Activated CD4-positive, alpha-beta T cell treated with anti-CD3 and anti-CD28 coated beads, Interleukin-2, amount 50 U/mL, for 16 hours (primary cell): ENCODE measurements at places on chromosomes 4 and X.

DNA sequence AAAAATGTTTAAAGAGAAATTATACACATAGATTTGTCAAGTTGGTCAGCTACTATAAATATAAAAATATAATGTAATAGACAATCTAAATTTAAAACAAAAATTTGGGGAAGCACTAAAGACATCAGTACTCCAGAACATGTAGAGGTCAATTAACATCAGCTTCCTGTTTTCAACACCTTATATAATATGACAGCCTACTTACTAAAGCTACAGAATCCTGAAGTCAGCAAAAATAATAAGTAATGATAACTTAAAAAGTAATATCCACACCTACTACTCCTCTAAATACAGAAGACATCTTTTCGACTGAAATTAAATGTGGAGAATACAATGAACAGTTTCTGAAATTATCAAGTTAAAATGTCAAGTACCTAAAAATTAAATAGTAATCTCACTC lies 118.6 kb downstream of the LRBA start:
- no peak for DNase-seq

DNA sequence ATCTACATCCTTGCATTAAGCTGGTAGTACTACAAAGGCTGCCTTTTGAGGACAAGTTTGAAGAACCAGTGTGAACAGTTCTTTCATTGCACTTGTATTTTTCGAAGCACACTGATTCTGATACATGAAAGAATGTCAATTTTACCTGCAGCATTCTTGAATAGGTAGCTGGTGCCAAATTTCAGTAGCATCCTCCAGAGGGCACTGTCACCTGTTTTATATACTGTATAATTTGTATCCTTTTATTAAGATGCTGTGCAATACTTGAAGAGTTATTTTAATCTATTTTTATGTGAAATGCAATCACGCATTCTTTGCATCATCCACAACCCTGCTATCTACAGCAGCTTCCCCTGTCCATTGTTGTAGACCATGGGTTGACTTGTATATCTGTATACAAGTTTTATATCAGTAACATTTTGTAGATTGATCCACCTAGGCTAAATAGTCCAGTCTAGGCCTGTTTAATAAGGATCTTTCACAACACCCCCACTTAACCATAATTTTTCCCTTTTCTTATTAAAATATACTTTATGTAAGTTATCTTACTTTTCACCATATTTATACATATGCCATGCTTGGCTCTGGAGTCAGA lies 325.7 kb downstream of the PCDH7 start:
- DNase-seq: no peak

- peak; percentile 16 for DNase-seq
Observed at GRCh38 chr4:98447648-98448047, 186.5 kb downstream of the RAP1GDS1 start.

DNA sequence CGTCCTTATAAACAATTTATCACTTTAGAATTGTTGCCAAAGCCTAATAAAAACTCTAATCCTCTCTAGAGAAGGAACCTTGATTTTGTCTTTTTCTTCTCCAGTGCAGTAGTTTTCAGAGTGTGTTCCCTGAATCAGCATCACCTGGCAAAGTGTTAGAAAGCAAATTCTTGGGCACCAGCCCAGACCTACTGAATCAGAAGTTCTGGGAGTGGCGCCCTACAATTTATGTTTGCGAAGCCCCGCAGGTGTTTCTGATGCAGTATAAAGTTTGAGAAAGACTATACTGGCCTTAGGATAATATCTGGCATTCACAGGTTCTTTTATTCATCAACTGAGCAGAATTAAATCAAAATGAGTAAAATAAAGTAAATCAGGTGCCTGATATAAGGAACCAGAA lies 645.8 kb upstream of the ATOH1 start:
- DNase-seq: no peak

DNA sequence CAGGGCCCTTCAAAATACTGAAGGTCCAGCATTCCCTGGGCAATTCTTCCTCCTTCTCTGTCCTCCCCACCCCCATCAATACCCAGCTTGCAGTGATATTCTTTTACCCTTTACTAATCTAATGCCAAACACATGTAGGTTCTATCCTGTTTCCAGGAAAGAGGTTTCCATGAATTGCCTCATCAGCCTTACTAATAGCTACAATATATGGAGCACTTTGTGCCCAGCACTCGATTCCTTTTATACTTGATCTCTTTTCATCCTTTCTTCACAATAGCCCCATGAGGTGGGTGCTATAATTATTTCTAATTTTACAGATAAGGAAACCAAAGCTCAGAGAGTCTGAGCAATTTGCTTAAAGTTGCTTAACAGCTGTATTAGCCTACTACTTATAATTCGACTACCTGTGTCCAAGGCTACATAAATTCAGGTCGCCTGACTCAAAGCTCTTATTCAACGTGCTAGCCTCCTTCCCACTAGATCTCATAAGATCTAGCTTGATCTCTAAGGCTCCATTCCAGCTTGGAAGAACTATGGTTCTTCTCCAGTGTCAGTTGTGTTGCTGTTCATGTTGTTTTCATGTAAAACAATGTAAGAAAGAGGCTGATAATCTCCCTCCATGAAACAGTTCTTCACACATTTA lies 229.6 kb upstream of the PGRMC2 start:
- DNase-seq: no peak

GRCh38 chrX:46704767-46705386 lies 54.0 kb downstream of the SLC9A7 start:
- peak; percentile 81 for DNase-seq

- peak; percentile 25 for DNase-seq
Observed at GRCh38 chrX:21996872-21997455, 35.2 kb upstream of the PHEX start.

DNA sequence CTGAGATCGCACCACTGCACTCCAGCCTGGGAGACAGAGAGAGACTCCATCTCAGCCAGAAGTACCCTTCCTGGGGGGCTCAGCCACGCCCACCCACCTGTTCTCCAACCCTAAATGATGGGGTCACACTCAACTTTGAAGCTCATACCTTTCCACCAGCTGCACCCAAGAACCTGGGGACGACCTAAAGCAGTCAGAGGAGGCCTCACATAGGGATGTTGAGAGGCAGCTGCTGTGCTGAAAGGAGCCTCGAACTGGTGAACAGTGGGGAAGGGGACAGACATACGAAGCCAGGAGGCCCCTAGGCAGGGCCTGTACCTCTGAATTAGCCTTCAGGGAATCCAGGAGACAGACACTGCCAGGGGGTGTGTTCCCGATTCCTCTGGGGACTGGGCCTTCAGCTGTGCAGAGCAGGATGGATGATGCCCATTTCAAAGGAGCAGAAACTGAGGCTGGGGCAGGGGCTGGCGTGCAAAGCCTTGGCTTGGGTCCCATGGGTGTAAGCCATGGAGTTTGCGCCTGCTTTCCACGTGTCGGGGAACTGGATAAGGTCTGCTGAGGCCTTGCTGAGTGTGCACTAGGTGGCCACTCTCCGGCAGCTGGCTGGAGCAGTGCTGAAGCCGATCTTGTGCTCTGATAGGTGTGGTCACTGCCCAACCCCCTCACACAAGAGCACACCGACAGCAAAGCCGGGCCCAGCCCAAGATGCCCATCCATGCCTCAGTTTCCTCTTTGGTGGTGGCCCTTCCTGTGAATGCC lies 130.8 kb downstream of the CPZ start:
- DNase-seq: no peak

DNA sequence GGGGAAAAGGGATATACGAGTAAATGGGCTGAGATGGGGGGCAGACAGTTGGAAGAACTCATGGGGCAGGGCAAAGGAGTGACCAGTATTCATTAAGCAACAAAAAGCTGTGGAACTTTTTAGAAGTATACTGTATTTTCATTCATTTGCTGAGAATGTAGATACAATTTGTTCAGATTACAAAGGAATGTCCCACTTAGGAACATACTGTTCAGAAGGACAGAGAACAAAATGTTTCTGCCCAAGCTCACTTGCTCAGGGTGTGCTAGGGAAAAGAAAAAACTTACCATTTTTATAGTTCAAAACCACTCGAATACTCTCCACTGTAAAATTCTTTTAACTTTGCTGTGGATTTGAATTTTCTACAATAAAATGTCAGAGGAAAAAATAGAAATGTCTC lies 135.2 kb upstream of the AFF2 start:
- DNase-seq: no peak

DNA sequence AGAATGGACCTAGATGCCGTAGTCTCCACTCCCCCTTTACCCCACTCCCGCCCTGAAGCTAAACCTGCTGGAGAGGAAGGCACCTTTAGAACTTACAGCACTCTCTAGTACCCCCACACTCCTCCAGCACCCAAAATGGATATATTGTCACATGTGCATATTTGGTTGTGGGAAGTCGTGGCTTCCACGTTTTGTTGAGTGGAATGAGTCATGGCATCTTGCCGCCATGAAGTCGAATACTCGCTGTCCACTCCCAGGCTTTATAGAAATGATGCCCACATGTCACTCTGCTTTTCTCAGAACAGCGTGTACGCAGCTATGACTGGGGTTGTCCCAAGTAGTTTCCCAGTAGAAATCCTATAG lies 545 bp downstream of the ABCE1 start:
- peak; percentile 67 for DNase-seq

GRCh38 chr4:7985891-7986441 lies 46.3 kb upstream of the AFAP1 start:
- DNase-seq: no peak

- DNase-seq: no peak
Observed at GRCh38 chr4:54423066-54423465, 194.0 kb downstream of the PDGFRA start.

DNA sequence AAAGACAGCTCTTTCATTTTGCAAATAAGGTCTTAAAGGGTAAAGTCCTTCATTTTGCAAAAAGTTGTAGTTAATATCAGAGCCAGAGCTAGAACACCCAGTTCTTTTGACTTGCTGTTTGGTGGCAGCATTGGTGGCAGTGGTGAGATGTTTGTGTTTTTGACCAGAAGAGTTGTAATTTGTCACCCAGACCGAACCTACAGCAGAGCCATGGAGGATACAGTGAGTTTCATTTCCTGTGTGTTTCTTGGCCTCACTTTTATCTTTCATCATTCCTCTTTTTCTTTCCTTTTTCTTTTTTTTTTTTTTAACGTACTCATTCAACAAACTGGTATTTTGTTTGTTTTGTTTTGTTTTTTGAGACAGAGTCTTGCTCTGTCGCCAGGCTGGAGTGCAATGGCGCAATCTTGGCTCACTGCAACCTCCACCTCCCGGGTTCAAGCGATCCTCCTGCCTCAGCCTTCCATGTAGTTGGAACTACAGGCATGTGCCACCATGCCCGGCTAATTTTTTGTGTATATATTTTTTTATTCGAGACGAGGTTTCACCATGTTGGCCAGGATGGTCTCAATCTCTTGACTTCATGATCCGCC lies 116.4 kb downstream of the AFF1 start:
- peak; percentile 24 for DNase-seq

DNA sequence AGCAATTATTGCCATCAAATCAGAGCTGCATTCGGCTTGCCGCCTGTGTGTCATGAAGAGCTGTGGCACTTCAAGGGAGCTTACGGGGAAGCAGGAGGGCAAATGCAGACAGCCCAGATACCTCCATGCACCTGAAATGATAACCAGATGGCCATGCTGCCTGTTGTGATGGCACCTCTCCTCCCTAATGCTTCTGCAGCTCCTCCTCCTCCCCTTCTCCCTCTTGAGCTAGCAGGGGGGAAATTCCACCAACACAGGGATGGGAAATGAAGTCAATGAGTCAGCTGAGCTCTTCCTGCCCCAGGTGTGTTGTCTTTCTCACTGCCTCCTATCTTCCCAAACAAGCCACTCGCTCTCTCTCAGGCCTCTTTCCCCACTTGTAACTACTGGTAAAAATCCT lies 565.0 kb downstream of the BCOR start:
- DNase-seq: no peak

GRCh38 chrX:76427560-76428242 lies at the start of gene MAGEE1:
Gene MAGEE1, plus strand, starts transcription at chrX:76427710. Its CDS starts 221 bp downstream, at chrX:76427931.
- peak; percentile 79 for DNase-seq

- DNase-seq: no peak
Observed at GRCh38 chrX:97402333-97402732, 518.6 kb downstream of the RPA4 start.

GRCh38 chr4:13537011-13537831 lies 7.1 kb downstream of the NKX3-2 start:
- DNase-seq: no peak

DNA sequence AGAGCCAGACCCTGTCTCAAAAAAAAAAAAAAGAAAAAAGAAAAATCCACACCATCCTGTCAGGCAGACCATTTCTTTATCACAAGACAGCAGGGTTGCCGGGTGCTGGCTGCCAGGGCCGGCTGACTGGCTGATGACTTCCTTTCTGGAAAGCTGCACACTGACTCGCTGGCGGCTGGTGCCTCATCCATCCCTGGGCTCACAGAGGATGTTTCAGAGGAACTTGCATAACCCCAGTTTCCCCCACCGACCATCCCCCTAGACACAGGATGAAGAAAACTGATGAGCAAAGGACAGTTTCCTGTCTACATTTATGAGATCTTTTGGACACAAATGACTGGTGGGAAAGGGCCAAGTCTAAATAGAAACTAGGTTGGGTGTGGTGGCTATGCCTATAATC lies 14.1 kb downstream of the HPSE start:
- peak; percentile 52 for DNase-seq

DNA sequence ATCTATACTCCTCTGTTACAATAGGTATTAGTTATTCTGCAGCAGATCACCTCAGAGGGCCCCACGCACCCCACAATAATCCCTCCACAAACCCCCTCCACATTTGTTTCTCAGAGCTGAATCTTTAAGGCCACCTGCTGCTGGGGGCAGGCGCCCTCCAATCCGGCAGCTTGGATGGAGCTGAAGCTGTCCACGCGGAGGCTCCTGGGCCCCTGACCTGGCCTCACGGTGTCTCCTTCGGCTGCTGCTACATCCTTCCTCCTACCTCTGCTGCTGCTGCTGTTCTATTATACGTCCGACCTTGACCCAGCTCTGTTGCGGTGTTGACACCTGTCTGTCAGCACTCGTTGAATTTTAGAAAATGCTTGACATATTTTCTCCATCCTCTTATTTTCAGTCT lies 430.2 kb upstream of the ZFP42 start:
- no peak for DNase-seq

- DNase-seq: no peak
Observed at GRCh38 chrX:13473442-13474163, 95.8 kb upstream of the EGFL6 start.

GRCh38 chr4:89110541-89110985 lies 770 bp upstream of the TIGD2 start:
- no peak for DNase-seq

DNA sequence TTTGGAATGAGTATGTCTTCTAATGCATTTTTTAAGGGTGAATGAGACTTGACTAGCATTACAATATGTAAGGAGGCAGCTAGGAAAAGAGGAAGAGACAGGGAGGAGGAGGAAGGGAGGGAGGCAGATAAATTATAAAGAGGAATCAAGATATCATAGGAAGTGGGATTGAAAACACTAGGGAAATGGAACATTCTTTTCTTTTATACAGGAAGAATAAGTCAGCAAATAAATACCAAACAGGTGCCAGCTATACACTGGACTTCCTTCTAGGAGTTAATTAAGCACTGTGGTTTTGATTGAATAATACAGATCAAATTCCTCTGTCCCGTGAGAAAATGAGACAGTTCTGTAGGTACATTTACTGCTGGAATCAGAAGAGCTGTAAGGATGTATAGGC lies 78.6 kb downstream of the PACRGL start:
- DNase-seq: no peak
